Sigmoid colon (tissue), 7 donors: ENCODE measurements at places on chromosomes 1 and 21.

DNA sequence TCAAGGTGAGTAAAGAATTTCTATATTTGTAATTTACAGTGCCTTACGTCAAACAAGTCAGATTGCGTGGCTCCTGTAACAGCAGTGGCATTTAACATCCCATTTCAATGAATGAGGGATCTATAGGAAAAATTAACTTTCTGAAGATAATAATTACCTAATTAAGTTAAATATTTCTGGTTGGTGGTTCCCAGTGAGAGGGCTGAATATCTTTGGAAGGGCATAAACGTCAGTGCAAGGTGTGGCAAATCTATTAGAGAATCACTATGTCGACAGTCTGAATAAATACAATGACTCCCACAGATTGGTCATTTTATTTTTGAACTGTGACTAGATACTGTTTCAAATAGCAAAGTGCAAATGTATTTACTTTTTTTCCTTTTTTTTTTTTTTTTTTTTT is 80.0 kb downstream of the S1PR1 start:
- DNase-seq: no peak

- no peak for DNase-seq
These were observed 62.2 kb upstream of the ATP1B1 start for GRCh38 chr1:169044296-169044695.

DNA sequence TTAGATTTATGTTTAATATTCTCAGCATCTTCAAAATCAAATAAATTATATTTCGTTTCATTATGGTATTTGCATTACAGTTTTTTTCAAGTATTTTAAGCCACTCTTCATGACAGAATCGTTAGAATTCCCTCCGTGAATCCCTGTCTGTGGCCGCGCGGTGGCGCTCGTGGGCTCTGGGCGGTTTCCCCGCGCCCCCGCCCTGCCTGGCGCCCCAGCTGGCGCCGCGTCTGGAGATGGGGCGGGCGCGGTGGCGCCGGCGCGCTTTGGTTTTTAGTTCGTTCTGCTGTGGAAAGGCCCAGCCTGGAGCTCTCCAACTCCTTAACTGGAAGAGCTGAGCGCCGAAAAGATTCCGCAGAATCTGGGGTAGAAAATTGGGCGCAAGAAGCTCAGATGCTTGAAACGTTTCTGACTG is 25.7 kb downstream of the PRMT2 start:
- peak; percentile 84 for DNase-seq

GRCh38 chr1:84715342-84716019 is 25.2 kb upstream of the SSX2IP start:
- DNase-seq: no peak

GRCh38 chr1:209630383-209631225 is 21.6 kb downstream of the LAMB3 start:
- DNase-seq: no peak

DNA sequence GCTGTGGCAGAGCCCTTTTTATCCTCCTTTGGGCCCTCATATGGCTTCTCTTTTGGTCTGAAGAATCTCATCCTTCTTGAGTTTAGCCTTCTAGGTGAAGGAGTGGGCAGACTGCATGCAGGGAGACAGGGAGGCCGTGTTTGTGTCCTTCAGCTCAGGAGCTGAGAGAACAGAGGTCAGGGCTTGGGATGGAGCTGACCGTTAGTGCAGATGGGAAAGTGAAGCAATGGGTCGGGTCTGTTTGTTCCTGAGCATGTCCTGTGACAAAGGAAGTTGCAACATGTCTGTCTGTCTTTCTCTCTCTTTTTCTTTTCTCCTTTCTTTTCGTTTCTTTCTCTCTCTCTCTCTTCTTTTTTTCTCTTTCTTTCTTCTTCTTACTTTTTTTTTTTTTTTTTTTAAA is 14.9 kb downstream of the MAPKAPK2 start:
- peak; percentile 83 for DNase-seq

GRCh38 chr21:27647921-27648320 is 681.0 kb upstream of the ADAMTS5 start:
- no peak for DNase-seq

DNA sequence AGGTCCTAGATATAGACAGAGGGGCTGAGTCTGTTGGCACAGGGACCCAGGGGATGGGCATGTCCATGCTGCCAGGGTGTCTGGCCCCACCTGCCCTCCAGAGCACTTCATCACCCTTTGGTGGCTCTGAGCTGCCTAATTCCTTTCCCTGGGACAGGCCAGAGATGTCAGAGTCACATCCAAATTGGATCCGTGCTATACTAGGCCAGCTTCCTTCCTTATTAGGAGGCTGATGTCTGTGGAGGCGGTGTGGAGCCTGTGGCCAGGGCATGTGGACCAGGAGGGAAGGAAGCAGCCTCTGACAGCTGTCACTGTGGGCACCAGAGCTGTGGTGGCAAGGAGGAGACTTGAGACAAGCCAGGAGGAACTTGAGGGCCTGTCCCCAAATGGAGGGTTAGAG is 77.7 kb upstream of the TMEM51 start:
- no peak for DNase-seq

DNA sequence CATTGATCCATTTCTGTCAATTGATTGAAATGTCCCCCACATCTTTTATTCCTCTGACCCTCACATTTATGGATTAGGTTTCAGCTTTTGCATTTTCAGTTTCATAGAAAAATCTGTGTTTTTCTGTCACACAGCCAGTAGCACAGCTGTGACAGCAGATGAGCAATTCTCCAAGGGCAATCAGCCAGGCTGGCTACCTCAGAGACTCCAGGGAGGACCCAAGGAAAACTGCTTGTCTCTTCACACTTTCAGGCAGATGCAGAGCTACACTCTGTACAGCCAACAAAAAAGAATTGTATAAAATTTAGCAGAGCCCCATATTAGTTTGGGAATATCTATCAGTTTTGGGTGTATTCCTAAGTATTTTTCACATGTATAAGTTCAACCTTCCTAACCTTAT is 257.2 kb downstream of the LRRC7 start:
- DNase-seq: no peak

DNA sequence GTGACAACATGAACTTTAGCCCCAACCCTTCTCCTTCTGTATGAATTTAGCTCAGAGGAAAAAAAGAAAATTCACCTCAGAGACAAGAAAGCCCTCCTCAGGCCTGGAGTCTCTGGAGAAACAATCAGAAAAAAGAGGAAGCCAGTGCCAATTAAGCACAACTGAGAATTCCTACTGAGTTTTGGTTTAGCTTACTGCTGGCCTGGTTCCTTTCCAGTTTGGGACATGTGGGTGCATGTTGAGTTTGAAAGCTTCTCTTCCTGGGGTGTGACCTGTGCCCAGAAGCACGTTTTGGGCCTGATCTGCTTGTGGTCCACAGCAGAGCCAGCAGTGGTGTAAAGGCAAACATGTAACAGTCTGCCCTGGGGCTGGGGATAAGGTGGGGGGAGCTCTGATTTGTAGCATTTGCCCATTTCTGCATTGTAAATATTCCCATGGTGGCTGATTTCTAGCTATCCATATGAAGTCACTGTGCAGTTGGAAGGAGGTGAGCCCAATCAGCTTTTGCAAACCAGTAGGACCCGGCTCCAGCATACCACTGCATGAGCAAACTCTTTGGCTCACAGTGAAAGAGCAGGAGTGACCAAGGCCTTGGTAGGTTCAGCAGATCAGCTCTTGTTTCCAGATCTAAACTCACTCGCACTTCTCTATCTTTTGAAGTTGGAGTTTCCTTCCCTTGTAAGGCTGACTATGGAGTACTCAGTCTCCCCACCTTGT is 4.7 kb upstream of the THEM5 start:
- no peak for DNase-seq

DNA sequence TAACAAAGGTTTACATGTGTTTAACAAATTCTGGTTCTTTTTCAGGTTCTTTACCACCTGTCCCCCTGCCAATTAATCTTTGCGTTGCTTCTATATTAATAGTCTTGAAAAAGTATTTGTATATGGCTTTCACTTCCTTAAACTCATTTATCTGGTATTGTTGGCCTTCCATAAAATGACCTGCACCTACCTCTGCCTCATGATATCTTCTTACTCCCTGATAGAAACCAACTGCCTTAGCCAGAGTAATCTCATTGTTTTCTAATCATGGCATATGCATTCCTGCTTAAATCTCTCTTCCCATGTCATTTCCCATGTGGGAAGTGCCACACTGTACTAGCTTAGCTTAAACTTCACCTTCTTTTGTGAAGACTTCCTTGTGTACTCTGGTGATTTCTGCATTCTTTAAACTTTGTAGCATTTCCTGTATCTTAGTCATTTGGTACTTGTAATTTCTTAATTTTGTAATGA is 8.7 kb downstream of the SMG7 start:
- no peak for DNase-seq

DNA sequence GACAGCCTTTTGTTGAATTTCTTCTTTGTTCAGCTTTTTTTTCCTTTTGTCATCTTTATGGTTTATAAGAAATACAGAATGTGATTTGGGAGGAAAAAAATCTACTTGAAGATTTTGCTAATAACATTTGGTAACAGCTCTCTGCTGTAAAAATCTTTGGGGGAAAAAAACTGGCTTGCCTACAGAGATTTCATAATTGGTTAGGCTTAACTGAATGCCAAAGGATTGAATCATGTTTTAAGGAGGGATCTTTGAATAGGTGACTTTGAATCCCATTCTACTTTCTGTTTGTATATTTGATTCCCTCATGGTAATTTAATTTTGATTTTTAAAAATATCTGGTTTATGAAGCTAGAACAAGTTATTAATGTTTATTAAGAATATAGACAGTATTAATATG is 3.2 kb downstream of the BTF3L4 start:
- no peak for DNase-seq

GRCh38 chr21:42056996-42057689 is 14.0 kb upstream of the UMODL1 start:
- DNase-seq: no peak

GRCh38 chr1:203675596-203676347 is 49.1 kb downstream of the ATP2B4 start:
- no peak for DNase-seq

DNA sequence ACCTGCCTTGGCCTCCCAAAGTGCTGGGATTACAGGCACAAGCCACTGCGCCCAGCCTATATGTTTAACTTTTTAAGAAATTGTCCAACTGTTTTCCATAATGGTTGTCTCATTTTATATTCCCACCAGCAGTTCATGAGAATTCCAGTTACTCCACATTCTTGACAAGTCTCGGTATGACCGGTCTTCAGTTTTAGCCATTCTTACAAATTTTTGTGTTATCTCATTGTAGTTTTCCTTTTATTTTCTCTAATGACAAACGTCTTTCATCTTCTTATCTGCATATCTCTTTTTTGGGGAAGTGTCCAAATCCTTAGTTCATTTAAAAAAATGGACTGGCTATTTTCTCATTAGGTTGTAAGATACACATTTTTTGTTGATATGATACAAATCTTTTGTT is 132.5 kb downstream of the HS2ST1 start:
- DNase-seq: no peak

DNA sequence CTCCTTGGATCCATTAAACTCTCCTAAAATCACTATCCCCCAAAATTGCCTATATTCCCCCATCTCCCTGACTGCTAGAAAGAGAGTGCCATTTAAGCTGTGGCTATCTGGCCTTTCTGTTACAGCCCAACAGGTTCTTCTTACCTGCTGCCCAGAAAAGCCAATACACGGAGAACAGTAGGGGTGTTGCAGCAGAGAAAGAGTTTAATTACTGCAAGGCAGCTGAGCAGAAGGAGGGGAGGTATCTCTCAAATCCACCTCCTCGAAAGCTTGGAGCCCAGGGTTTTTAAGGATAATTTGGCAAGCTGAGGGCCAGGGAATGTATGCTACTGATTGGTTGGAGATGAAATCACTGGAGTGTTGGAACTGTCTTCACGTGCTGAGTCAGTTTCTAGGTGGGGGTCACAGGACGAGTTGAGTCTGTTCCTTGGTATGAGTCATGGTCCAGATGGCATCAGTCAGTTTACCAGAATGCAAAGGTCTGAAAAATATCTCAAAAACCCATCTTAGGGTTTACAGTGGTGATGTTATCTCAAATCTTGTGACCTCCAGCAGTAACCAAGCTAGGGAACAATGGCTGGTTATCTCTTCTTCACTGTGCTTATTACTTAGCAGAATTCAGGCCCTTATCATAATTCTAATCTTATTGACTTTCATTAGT is 89.8 kb downstream of the SMYD3 start:
- no peak for DNase-seq

DNA sequence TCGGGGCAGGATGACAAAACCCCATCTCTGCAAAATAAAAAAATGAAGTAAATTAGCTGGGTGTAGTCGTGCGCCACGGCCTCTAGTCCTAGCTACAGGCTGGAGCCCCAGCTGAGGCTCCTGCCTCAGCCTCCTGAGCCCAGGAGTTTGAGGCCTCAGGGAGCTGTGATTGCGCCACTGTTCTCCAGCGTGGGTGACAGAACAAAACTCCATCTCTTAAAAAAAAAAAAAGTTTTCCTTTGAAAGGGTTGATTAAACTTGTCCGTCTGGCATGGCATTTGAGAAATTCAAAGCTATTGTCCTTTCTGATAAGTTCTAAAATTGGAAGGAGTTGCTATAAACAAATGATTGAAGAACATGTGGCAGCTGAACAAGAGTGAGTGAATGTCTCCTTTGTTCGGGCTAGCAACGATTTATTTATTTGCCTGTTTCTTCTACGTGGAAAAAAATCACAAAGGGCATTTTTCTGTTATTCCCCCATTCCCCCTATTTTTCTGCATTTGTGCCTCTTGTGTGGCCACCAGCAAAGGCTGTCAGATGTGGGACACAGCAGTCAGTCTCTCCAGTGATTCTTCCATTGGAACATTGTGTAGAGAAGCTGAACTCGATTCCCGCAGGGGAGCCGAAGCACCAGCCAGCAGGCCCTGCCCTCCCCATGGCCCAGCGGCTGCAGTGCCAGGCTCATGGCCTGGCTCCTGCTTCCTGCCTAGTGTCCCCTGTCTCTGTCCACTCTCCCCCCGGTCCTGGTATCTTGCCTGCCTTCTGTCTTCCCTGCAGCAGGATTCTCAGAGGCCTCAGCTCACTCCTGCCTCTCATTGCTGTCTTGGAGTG is 21.5 kb upstream of the PWP2 start:
- DNase-seq: no peak

GRCh38 chr1:183039985-183040447 is 16.8 kb downstream of the LAMC1 start:
- DNase-seq: no peak

DNA sequence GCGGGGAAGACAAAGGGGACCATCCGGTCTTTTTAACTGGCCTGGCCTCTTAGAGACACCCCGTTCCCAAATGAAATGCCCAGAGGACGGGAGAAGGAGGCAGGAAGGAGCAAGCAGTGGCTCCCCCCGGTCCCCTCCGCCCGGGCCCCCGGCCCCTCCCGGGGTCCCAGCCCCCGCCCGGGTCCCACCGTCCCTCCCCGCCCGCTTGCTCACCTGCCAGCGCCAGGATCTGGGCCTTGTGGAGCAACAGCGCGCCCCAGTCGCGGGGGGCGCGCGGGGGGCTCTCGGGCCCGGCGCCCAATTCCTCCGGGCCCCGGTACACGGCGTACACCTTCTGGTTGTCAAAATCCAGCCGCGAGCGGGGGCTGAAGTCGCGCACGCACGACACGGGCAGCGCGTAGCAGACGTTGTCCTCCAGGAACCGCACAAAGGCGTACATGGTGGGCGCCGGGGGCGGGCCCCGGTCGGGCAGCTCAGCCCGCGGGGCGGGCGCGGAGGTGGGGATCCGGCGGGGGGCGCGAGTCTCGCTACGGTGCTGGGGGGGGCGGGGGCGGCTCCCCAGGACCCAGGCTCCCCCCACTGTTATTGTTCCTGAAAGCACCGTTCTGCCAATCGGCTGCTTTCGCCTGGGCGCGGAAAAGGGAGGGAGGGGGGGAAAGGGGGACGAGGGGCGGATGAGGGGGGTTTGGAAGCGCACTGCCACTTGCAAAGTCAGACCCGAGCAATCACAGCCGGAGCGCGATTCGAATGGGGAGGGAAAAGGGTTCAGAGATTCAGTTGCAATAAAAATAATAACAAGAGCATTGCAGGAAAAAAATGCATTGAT is at the start of gene BEND5:
BEND5 (minus strand) TSS at position 499 of the 826 bp plus-strand sequence; CDS start at position 439, 60 bp downstream.
- DNase-seq: peak; percentile 80
